ENCODE measurements at places on chromosomes 11 and 22.

DNA sequence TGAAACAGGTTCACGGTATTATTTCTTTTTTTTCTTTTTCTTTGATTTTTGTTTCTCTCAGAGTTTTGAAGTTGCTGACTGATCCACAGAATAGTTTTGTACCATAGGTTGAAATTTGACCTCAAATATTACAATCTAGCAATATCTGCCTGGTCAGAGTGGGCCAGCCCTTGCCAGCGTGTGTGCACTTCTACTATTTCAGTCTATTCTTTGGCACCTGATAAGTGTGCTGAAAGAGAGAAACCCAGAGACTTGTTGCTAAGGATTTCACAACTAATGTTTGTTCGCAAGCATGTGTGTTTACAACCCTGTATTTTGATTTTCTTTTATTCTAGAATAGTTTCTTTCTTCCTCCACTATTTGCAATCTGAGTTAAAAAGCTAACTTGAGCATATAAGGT is 1125.2 kb upstream of the CNTN5 start:
- DNase-seq, result no peak

- DNase-seq, result no peak
Observed at GRCh38 chr11:129260750-129261149, 68.6 kb upstream of the ARHGAP32 start.

- peak; percentile 47 for DNase-seq
Observed at GRCh38 chr11:74726547-74727182, 4.6 kb downstream of the CHRDL2 start.

- no peak for DNase-seq
Observed at GRCh38 chr22:42327462-42328129, 57.1 kb upstream of the TCF20 start.

GRCh38 chr11:68551223-68551622 is 90.7 kb downstream of the PPP6R3 start:
- no peak for DNase-seq

- DNase-seq, result no peak
Observed at GRCh38 chr11:12031856-12032544, 23.6 kb upstream of the DKK3 start.

DNA sequence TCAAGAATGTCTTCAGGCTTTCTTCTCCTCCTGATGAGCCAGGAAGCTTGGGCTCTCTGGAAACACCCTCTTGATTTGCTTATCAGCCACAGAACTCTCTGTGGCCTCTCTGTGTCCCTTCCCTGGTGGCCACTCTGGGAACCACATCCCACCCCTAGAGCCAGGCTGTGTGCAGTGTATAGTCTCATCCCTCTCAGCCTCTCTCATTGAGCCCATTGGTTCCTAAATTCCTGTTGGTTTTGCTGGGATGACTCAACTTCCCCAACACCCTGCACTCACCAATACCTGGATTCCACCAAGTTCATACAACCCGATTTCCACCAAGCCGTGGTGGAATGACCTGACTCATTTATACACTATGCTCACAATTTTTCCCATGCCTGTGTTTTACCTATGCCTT is 5.2 kb downstream of the IRAG1 start:
- no peak for DNase-seq

DNA sequence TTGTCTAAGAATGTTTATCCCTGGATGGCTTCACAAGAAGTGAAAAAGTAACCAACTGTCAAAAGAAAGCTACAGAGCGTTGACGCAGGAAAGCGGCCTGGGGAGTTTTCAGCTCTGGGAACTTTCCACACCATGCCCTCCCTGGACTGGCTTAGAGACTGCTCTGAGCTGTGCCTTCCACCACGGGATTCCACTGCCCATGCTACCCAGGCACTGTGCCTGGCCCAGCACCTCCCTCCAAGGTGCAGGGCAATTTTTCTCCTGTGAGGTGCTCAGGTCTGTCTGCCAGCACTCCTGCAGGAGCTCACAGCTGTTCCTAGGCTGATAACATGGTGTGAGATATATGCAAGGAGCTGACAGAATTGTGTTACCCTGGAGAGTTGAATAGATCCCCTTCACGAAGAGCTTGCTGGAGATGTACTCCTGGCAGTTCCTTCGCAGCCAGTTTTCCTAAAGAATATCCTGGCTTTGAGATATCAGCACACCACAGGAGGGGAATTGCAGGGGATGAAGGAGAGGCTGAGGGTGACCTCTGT is 258.3 kb upstream of the B3GAT1 start:
- no peak for DNase-seq

DNA sequence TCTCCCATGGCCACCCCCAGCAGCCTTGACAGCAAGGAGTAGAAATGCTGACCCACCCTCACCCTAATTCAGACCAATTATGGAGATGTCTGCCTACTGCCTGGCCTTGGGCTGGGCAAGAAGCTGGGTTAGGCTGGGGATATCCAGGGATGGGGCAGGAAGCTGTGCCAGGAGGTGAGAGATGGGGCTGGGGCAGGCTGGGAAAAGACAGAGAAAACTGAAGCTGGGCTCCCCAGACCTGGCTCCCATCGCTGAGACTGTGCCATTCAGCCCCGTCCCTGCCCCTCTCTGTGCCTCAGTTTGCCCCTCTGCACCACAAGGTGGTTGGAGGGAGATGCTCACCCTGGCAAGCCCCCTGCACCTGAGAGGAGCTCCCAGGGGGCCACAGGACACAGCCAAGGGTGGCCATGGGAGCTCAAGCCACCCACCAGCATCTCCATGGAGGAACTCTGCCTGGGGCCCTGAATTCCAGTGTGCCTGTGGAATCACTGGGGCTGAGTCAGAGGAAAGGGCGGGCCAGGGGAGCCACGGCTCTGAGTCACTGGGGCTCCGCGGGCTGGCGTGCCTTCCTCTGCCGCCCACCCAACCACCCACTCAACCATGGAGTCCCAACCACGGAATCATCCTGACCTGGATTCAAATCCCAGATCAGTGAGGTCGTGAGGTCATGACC is 6.0 kb upstream of the CARD10 start:
- DNase-seq, result peak; percentile 40

- DNase-seq, result no peak
Observed at GRCh38 chr11:120660024-120660565, 148.5 kb downstream of the GRIK4 start.

DNA sequence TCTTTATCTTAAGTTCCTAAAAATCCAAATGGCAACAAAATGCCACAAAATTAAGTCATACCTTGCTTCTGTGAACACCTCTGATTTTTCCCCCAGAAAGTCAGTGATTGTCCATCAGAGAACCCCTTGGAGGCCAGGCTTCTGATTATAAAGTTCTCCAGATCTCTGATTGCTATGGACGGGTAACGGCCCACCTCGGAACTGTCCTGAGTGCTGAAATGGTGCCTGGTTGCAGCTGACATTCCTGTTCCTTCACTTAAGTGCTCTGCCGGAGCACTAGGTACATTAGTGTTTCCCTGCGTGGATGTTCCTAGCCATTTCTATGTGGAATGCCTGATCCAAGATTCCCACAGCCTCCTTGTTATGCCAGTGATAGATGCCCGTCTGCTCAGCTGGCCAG is 85.0 kb downstream of the CHST1 start:
- no peak for DNase-seq

- DNase-seq, result no peak
Observed at GRCh38 chr11:47044119-47044518, 107.6 kb downstream of the CSTPP1 start.

DNA sequence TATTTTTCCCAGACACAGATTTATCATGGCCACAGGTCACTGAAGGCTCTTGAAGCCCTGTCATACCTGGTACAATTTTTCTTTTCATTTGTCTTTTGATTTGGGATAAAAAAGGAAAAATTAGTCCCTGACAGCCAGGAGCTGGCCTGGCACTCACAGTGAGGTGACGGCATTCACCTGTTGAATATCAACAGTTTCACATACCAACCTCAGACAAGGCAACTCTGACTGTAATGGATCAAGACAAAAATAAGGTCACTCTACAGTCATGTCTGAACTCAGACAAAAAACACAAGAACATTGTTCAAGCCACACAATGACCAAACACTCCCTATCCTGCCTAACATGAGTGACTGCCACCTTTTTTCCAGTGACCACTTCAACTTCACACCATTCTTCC is 392.9 kb downstream of the TENM4 start:
- no peak for DNase-seq

DNA sequence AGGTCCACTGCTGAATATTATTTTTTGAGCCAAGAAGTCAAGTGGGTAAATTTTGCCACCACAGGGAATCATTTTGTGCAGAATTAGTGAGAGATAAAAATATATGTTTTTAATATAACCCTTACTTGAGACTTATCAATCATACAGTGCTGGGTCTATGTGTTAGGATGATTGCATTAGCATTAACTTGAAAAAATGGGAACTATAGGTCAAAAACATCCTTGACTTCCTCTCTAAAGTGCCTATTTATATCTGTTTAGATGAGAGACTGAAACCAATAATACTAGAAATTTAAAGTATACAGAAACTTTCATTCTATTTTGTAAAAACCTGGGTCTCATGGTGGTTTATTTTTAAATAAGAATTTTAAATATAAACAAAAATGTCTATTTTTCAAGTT is 65.1 kb upstream of the CARD18 start:
- DNase-seq, result no peak

GRCh38 chr11:57430952-57431351 is 4.0 kb upstream of the SLC43A3 start:
- DNase-seq, result no peak

GRCh38 chr11:102733232-102733875 is 8.6 kb upstream of the MMP8 start:
- DNase-seq, result no peak

GRCh38 chr11:68584991-68585524 is 99.3 kb upstream of the GAL start:
- DNase-seq, result no peak

- DNase-seq, result no peak
Observed at GRCh38 chr11:128419012-128419767, 168.2 kb downstream of the ETS1 start.

DNA sequence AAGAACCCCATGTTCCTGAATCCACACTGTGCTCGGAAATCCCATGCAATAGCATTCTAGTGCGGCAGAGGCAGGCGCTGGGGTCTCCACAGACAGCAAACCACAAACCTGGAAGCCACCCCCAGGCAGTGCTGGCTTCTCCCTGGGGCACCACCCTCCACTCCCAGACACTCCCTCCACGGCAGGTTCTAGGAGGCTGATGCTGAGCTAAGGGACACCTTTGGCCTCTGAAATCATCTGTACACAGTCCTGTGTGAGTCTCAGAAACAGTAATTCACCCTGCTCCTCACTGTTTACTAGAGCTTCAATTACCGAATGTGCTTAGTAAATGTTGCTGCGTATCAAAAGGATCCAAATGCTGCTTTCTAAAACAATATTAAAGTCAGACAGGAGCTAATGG is 129.3 kb downstream of the EFCAB6 start:
- DNase-seq, result no peak

DNA sequence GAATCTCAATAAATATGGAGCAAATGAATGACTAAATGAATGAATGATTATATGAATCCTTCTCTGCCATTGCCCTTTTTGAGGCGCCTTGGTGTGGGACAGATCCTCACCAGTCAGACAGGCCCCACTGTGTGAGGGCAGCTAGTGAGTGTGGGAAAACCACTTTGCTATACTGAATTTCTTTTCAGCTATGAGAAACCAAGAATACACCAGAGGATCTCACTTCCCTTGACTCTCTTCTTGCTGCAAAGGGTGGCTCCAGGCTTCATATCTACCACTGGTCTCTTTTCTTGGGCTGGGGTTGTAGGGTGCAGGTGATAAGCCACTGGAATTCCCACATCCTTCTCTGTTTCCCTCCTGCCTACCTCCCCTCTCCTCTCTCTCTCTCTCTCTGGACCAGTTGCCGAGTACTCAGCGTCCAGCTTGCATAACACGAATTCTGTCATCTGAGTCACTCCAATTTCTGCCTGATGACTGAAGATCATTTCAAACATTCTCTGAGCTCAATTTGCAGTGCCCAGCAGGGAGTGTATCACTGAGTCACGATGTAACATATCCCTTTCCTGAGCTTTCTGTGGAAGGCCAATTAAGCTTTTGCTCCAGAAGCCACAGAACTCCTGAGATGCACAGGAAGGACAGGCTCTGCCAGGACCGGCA is 304.3 kb upstream of the NCAM1 start:
- no peak for DNase-seq

DNA sequence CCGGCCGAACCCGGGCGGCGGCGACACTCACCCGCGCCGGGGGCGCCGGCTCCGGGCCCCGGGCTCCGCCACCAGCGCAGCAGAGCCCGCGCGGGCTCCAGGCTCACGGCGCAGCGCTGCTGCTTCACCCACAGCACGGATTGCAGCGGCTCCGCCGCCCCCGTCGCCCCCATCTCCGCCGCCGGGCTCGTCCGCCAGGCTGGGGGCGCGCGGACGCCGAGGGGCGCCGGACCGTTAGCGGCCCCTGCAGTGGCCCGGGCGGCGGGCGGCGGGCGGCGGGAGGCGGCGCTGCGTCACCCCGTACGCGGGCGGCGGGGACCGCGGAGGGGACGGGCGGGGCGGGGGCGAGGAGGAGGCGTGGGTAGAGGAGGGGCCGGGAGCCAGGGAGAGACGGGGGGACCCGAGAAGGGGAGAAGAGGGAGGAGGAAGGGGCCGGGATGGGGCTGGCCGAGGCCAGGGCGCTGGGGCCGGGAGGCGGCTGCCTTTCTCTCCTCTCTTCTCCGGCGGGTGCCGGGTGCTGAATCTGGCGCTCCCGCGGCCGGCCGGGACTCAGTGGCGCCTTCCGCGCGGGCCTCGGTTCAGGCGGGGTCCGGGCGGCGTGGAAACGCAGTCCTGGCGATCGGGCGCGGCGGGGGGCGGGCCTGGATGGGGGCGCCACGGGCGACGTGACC is at the start of gene CERK:
TSS of gene CERK (minus strand) at position 277 of the 671 bp plus-strand sequence. CDS start at position 173, 104 bp downstream.
- DNase-seq, result peak; percentile 75

DNA sequence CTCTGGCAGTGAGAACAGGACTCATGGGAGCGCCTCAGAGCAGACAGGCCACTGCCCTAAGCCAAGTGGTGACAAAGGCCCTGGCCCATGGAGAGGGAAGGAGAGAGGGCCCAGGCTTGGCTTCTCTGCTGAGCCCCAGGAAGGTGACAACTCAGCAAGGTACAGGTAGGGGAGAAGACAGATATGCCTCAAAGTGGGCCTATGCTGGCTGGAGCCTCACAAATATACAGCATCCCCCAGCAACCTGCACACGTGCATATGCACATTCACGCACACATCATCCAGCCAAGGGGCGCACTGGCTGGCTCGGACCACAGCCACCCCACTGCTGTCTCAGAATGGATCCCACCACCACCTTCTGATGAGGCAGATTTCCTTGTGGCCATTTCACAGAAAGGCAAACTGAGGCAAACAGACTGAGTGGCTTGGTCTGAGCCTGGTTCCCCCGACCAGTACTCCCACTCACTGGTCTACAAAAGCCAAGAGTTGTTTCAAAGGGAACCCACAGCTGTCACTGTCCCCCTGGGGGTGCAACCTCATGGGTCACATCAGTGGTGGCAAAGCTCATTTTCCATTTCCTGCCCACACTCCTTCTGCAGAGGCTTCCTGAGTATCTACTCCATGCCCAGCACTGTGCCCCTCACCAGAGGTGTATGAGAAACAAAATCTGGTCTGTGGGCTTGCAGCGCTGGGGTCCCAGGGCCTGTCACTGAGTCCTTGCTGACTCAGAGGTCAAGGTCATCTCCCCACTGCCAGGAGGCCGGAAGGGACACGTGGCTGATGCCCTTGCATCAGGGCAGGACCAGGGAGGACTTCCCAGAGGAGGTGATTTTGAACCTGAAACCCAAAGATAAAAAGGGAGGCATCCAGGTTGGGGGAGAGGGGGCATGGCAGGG is 67.3 kb upstream of the PRR5 start:
- no peak for DNase-seq

All from activated CD4-positive, alpha-beta T cell treated with anti-CD3 and anti-CD28 coated beads for 4 hours (primary cell).